NCI-H1092 treated with DMSO at 0.1 percent for 48 hours (cell line): ENCODE measurements at places on chromosomes 4 and X.
A peak's percentile ranks its signal among the peaks of the same experiment; 100 is the strongest.

- DNase-seq, result no peak
Observed at GRCh38 chr4:84894621-84895020, 71.9 kb downstream of the WDFY3 start.

DNA sequence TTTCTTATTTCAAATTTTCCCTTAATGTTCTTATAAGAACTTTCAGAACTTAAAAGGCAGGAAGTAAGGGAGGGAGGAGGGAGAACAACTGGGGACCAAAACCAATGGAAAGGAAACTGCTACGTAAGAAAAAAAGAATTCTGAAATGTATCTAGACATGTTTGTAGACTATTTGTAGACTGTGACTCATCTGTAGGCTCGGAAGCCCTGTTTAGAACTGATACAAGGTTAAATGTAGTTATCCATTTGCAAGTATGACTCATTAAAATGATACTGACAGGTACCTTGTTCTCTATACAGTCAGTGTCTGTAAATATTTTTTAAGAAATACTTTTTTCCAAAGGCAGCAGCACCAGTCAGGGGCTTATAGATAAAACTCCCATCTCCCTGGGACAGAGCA lies 202.0 kb downstream of the DHX15 start:
- no peak for DNase-seq

GRCh38 chr4:110005461-110006056 lies 92.9 kb downstream of the EGF start:
- DNase-seq, result peak; percentile 41

- no peak for DNase-seq
Observed at GRCh38 chr4:168361365-168362024, 42.9 kb upstream of the DDX60 start.

GRCh38 chrX:132965461-132965860 lies 7.0 kb upstream of the HS6ST2 start:
- no peak for DNase-seq

DNA sequence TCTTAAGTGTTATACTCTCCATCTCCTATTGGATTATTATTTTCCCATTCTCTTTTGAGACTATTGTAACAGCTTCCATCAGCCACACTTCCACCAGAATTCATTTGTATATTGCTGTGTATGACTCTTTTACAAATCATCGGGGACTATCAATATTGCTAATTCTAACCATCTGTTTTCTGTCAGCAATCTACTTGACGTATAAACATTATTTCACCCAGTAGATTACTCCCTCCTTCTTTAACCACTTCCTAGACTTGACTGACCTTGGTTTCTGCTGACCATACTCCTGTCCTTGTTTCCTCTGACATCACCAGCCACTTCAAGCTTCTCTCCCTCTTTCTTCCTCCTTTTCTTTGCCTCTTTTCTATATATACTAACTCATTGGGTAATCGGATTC lies 402.9 kb downstream of the PCDH18 start:
- DNase-seq, result no peak

DNA sequence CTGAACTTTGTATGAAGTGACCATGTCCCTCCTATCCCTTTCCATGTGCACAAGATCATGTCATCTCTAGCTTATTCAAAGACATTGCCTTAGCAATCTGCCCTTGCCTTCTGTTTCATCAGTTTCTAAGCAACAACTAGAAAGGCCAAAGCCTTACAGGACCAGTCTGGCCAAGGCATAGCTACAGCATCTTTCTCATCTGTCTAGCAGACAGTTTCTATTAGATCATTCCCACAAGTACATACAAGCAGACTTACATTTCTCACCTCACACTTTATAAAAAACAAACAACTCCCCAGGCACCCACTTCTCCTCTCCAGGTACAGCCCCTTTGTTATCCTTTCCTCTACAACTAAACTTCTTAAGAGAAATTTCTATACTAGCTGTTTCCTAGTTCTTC lies 188.7 kb upstream of the AADAT start:
- no peak for DNase-seq

GRCh38 chr4:142559986-142560385 lies 286.1 kb downstream of the INPP4B start:
- DNase-seq, result no peak
